ENCODE measurements at places on chromosomes 1 and 21.

GRCh38 chr1:235923466-235924021 lies 56.8 kb upstream of the LYST start:
- no peak for DNase-seq

- DNase-seq = no peak
Observed at GRCh38 chr1:221908573-221908972, 166.7 kb upstream of the DUSP10 start.

- DNase-seq = no peak
Observed at GRCh38 chr1:176963181-176963580, 201.3 kb downstream of the ASTN1 start.

GRCh38 chr1:183845681-183846080 lies 40.8 kb downstream of the RGL1 start:
- DNase-seq = no peak

GRCh38 chr1:2427976-2428375 lies 15.6 kb upstream of the PEX10 start:
- no peak for DNase-seq

DNA sequence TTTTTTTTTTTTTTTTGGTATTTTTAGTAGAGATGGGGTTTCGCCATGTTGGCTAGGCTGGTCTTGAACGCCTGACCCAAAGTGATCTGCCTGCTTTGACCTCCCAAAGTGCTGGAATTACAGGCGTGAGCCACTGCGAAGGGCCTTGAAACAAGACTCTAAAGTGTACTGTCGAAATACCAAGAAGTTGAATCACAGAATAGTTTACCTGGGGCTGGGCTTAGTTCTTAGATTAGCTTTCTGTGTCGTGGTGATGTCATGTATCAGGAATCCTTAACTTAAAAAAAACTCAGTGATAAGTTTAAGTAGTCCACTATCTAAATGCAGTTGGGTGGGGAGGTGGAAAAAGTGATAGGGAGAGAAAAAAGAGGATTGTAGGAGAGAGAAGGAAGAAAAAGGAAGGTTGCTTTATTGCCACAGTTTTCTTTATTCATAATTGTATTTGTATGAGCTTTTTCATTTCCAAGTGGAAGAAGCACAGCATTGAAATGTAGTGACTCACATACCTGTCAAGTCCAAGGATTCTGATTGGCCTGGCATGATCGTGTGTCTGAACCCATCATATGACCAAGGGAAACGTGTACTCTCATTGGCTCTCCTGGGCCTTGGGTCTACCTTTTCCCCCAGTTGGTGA lies 13.4 kb downstream of the ITSN1 start:
- peak; percentile 97 for DNase-seq

DNA sequence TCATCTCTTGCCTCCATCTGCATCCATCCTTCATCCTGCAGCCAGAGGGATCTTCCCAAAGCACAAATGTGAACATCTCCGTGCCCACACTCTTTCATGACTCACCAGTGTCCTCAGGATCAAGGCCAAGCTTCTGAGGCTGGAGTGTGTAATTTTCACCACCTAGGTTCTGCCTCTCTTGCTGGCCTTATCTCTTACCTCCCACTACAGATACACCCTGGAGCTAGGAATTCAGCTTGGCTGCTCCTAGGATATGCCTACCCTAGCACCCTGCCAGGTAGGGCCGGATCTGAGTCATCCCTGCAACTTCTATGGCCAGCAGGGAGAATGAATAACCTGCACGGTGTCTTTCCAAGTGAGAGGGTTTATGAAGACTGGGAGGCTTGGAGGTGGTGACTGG lies 208.7 kb upstream of the CSF3R start:
- DNase-seq = no peak

GRCh38 chr1:37946703-37947360 lies at the start of gene INPP5B:
TSS of gene INPP5B (minus strand) at chr1:37947053. CDS start at chr1:37946308, 745 bp downstream.
- peak; percentile 51 for DNase-seq

DNA sequence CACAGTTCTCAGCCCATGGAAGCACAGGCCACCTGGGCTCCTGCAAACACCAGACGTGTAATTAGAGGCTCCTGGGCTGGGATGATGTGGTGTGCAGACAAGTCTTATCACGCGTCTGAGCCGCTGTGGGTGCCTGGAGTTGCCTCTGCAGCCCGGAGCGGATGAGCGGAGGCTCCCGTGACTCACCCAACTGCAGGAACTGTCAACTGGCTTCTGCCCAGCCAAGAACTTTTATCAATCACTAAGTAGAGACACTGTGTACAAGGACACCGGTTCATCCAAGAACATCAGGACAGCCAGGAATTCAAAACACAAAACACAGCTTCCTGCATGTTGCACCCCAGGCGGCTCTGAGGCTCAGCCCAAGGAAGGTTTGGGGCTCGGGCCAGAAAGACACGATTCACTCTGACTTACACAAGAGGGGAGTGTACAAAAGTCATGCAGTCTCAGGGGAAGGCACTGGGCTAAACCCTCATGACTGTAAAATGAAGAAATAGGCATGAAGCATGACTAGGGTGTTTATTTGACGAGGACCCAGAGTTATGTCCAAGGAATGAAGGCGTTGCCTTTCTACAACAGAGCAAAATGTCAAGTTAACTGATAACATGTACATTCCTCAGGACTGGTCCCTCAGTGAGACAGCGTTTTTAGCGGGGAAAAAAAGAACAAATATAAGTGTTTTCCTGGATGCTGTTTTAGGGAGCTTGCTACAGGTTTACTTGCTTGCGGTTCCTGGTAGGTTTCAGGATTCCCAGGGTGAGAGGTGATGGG lies 21.1 kb downstream of the ERRFI1 start:
- DNase-seq = peak; percentile 68
